PC-9 (cell line): ENCODE measurements at places on chromosomes 6 and 20. TPM values are rescaled to one million over a fixed set of nuclear protein-coding genes. Genes with fewer than 3 reads are reported as not detected.

The SLC16A10 gene
- total RNA-seq, result 1.7 and 2.5 TPM in 2 replicates

The FLRT3 gene
- total RNA-seq, result 0.70 and 0.95 TPM in 2 replicates

The PGC gene
- total RNA-seq, result not detected in 2 replicates

The PSORS1C2 gene
- total RNA-seq, result not detected in 2 replicates

The CCM2L gene
- total RNA-seq, result 0.31 and 0.35 TPM in 2 replicates

The PABPC1L gene
- total RNA-seq, result 132 and 156 TPM in 2 replicates

The KCNQ5 gene
- total RNA-seq, result 0.20 and 1.2 TPM in 2 replicates

The MOXD1 gene
- 1.0 and 1.3 TPM in 2 replicates for total RNA-seq

The C6orf136 gene
- total RNA-seq, result 21.2 and 33.3 TPM in 2 replicates

The KCNB1 gene
- total RNA-seq, result 0.04 TPM in 1 of 2 replicates, not detected in the other

The PLCB4 gene
- 14.9 and 18.6 TPM in 2 replicates for total RNA-seq

The ABHD12 gene
- total RNA-seq, result 60.1 and 72.6 TPM in 2 replicates

- DNase-seq, result peak; percentile 98
- H3K4me3 ChIP-seq, result no peak overlapping the region
- peaks cover 46% of the 10 kb centered on the region for H3K4me1 ChIP-seq
- H3K27ac ChIP-seq, result peak overlapping the region; percentile 98
These were observed 60.8 kb downstream of the CD24 start for GRCh38 chr6:106913676-106914280.

DNA sequence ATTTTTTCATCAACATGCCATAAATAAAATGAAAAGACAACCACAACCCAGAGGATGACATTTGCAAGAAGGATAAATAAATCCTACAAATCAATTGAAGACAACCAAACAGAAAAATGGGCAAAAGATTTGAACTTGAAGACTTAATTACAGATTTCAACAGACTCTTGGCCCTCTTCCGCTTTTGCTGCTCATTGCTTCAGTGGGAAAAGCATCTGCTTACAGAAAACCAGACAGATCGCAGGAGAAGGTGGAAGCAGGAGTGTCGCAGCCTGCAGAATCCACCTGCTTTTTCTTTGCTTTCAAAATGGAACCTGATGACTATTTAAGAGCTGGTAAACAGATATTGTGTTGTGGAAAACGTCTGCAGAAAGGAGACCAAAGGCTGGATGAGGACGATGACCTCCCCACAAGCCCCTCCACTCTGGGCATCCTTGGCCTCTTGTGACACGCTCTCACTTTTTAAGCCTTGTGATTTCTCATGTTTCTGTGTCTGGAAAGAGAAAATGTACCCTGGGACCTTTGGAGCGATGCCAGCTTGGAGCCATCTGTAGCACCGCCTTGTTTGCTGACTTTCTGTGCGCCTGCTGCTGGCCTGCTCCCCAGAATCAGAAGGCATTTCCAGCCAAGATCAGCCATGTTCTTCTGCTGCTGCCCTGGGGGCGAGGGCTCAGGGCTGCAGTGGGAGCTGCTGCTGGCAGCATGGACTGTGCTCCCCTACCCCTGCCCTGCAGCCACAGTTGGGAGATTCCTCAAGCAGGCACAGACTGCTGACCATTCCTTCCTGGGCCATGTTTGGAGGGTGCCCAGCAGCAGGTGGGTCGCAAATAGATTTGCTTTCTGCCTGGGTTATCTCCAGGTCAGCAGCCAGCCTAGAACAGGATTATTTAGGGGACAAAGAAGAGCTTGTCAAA, 3.6 kb upstream of the CSTL1 start:
- H3K36me3 ChIP-seq, result no peaks in the 10 kb centered on the region
- no peaks in the 10 kb centered on the region for H3K27me3 ChIP-seq
- no peaks in the 10 kb centered on the region for H3K4me1 ChIP-seq

GRCh38 chr6:37492236-37492972, 7.3 kb downstream of the CCDC167 start:
- no peaks in the 10 kb centered on the region for H3K36me3 ChIP-seq
- no peak for DNase-seq
- H3K27me3 ChIP-seq, result no peaks in the 10 kb centered on the region
- H3K27ac ChIP-seq, result no peak overlapping the region

- H3K36me3 ChIP-seq, result no peaks in the 10 kb centered on the region
- no peak for DNase-seq
- no peaks in the 10 kb centered on the region for H3K4me1 ChIP-seq
- no peak overlapping the region for H3K27ac ChIP-seq
These were observed 184.5 kb upstream of the PDE10A start for GRCh38 chr6:165847407-165848085.

GRCh38 chr6:70112716-70113115, 190.2 kb downstream of the COL9A1 start:
- no peaks in the 10 kb centered on the region for H3K4me1 ChIP-seq
- no peak overlapping the region for H3K27ac ChIP-seq
- no peaks in the 10 kb centered on the region for H3K36me3 ChIP-seq
- H3K27me3 ChIP-seq, result no peaks in the 10 kb centered on the region
- DNase-seq, result no peak

DNA sequence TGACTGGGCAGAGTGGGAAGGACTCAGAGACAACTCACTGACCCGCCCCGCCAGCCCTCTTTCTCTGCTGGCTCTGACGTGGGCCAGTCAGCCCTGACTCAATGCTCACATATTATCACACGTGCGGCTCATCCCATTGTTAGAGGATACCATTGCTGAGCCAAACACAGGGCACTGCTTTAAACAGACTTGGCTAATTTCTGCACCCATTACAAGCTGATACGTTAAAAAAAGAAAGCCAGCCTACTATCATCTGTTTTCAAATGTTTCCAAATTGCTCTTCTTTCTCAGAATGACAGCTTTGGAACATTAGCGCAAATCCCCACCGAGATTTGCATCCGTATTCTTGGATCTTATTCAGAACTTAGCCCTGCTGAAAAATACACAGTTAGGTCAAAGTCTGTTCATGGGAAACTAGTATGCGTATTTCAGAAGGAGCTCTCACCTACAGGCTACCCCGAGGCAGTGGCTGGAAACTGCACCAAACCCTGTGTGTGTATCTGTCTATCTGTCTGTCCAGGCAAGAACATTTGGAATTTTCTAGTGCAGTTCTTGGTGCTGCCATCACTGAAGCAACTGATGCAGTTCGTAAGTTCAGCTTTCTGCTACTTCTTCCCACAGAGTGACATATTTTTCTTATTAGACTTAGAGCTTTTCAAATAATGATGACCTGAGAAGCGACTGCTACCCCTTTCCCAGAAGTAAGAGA, 32.8 kb downstream of the RAMACL start:
- no peaks in the 10 kb centered on the region; the same call in 1 of the 2 replicates for H3K36me3 ChIP-seq
- H3K4me3 ChIP-seq, result no peak overlapping the region
- H3K27ac ChIP-seq, result no peak overlapping the region
- no peak for DNase-seq
- peaks cover 34% of the 10 kb centered on the region for H3K4me1 ChIP-seq

DNA sequence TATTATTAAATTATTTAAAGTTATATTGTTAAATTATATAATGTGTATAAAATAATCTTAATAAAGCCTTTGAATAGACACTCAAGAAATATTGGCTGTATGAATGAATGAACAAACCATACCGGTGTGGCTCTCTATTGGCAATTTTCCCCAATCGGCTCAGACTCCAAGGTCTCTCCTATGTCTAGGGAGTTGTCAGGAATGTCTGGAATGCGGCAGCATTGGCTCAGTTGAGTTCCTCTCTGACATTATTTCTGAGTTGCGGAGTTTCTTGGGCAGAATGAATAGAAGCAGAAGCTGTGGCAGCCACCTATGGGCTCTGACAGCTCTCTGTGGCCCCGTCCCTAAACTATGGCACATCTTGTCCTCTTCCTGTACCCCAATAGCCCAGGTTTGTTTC, 111.0 kb downstream of the SOBP start:
- peak; percentile 67 for DNase-seq
- H3K36me3 ChIP-seq, result no peaks in the 10 kb centered on the region
- H3K4me3 ChIP-seq, result no peak overlapping the region
- peaks cover 15% of the 10 kb centered on the region for H3K4me1 ChIP-seq
- H3K27me3 ChIP-seq, result no peaks in the 10 kb centered on the region

- H3K27ac ChIP-seq, result no peak overlapping the region
- peaks cover 30% of the 10 kb centered on the region for H3K4me1 ChIP-seq
- no peak overlapping the region for H3K4me3 ChIP-seq
These were observed 47.8 kb downstream of the ELOVL5 start for GRCh38 chr6:53300656-53301551.

DNA sequence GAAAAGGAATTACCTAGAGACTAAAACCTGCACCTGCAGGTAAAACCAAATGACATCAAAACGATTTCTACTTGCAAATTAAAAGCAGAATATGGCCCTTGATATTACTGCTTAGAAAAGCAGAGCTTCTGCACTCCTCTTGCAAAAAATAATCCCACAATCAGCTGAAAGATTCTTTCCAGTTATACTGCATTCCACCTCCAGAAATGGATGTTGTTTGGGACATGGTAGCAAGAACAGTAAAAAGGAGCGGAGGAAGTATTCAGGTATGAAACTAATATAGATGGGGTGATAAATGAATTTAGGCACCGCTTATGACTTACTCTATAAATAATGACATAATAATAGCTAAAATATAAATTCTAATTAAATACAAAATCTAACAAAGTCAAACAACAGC, 14.9 kb downstream of the ATXN1 start:
- H3K4me3 ChIP-seq, result no peak overlapping the region
- peaks cover 13% of the 10 kb centered on the region for H3K4me1 ChIP-seq
- H3K27ac ChIP-seq, result no peak overlapping the region
- peaks cover 15% of the 10 kb centered on the region; the same call in 1 of the 2 replicates for H3K36me3 ChIP-seq
- no peaks in the 10 kb centered on the region for H3K27me3 ChIP-seq
- DNase-seq, result no peak

- DNase-seq, result no peak
- no peaks in the 10 kb centered on the region for H3K27me3 ChIP-seq
- H3K4me3 ChIP-seq, result no peak overlapping the region
- peaks cover under 1% of the 10 kb centered on the region; the same call in 1 of the 2 replicates for H3K4me1 ChIP-seq
- H3K27ac ChIP-seq, result no peak overlapping the region
These were observed 20.9 kb downstream of the FKBP1A start for GRCh38 chr20:1371830-1372539.

GRCh38 chr6:53584726-53585125, 39.8 kb upstream of the GCLC start:
- no peak overlapping the region for H3K27ac ChIP-seq
- no peak overlapping the region for H3K4me3 ChIP-seq
- no peak for DNase-seq
- no peaks in the 10 kb centered on the region for H3K4me1 ChIP-seq

GRCh38 chr6:116439522-116440051, 21.6 kb upstream of the CALHM6 start:
- H3K4me3 ChIP-seq, result no peak overlapping the region
- no peaks in the 10 kb centered on the region for H3K4me1 ChIP-seq
- H3K27me3 ChIP-seq, result no peaks in the 10 kb centered on the region

- H3K4me1 ChIP-seq, result peaks cover 45% of the 10 kb centered on the region
- no peak overlapping the region for H3K4me3 ChIP-seq
- DNase-seq, result peak; percentile 78
- H3K27ac ChIP-seq, result no peak overlapping the region
These were observed 12.2 kb upstream of the KCNK15 start for GRCh38 chr20:44733341-44734069.

- peaks cover 55% of the 10 kb centered on the region for H3K4me1 ChIP-seq
- DNase-seq, result peak; percentile 86
- no peaks in the 10 kb centered on the region for H3K27me3 ChIP-seq
- H3K36me3 ChIP-seq, result no peaks in the 10 kb centered on the region
- H3K27ac ChIP-seq, result peak overlapping the region; percentile 70
These were observed 106.4 kb upstream of the SGK1 start for GRCh38 chr6:134424165-134424797.

GRCh38 chr6:105346052-105346451, 56.8 kb downstream of the PREP start:
- DNase-seq, result no peak
- H3K27me3 ChIP-seq, result no peaks in the 10 kb centered on the region
- H3K4me1 ChIP-seq, result no peaks in the 10 kb centered on the region
- peak overlapping the region; percentile 13; the same call in 1 of the 2 replicates for H3K27ac ChIP-seq

DNA sequence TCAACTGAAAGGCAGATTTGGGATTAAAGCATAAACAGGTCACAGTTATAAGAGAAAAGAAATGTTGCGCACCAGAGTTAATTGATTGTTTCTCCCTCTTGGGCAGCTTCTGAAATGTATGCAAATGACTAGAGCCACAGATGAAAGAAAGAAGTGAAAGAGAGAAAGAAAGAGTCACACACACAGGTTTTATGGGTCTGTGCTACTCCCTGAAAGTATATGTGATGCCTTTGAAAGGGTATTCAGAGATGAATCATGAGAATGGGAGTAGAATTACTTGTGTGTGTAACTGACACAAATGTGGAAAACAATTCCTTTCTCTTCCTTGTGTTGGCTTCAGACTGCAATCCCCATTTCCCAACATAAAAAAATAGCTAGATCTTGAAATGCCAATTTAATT, 196.9 kb downstream of the FOXA2 start:
- peaks cover 58% of the 10 kb centered on the region for H3K4me1 ChIP-seq
- H3K4me3 ChIP-seq, result no peak overlapping the region
- DNase-seq, result no peak

- no peak for DNase-seq
- peaks cover 8% of the 10 kb centered on the region for H3K4me1 ChIP-seq
- no peak overlapping the region for H3K27ac ChIP-seq
- H3K36me3 ChIP-seq, result no peaks in the 10 kb centered on the region
- H3K27me3 ChIP-seq, result no peaks in the 10 kb centered on the region
- no peak overlapping the region for H3K4me3 ChIP-seq
These were observed 65.1 kb upstream of the PLEKHG1 start for GRCh38 chr6:150534553-150534952.

- H3K4me3 ChIP-seq, result no peak overlapping the region
- DNase-seq, result no peak
- no peaks in the 10 kb centered on the region for H3K27me3 ChIP-seq
- H3K27ac ChIP-seq, result no peak overlapping the region
These were observed 64.2 kb downstream of the STK35 start for GRCh38 chr20:2165871-2166270.

DNA sequence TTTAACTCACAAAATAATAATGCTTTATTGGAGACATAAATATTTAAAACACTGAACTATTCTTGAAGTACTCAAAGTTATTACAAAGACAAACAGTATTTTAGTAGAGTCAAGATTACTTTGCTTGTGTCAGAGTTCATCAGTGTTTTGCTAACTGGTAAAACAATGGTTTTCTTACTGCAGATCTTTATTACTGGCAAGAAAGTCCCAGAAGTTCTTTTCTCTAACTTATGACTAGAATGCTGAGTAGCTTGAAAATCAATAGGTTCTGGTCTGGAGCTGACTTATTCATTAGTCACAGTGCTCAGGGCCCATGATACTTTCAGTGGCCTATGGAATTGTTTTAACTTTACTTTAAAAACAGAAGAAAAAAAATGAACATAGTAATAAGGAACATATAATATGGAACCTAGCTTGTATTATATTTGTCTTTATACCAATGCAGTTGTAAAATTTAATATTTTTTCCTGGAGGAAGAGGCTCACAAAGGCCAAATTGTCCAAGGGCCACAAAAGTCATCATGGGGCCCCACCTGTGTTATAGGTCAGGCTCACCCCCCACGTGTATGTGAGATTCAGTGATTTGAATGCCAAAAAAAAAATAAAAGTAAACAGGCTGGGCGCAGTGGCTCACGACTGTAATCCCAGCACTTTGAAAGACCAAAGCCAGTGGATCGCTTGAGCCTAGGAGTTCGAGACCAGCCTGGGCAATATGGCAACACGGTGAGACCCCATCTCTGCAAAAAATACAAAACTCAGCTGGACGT, 53.3 kb downstream of the PLEKHG1 start:
- H3K36me3 ChIP-seq, result no peaks in the 10 kb centered on the region
- no peak overlapping the region for H3K4me3 ChIP-seq
- H3K4me1 ChIP-seq, result no peaks in the 10 kb centered on the region
- no peak overlapping the region for H3K27ac ChIP-seq
- no peak for DNase-seq

GRCh38 chr6:35037664-35038038, 103.5 kb downstream of the TCP11 start:
- H3K4me3 ChIP-seq, result no peak overlapping the region
- no peaks in the 10 kb centered on the region for H3K36me3 ChIP-seq
- no peaks in the 10 kb centered on the region for H3K27me3 ChIP-seq
